Cerebellum (tissue), 4 donors: ENCODE measurements at places on chromosomes 5 and 9.

DNA sequence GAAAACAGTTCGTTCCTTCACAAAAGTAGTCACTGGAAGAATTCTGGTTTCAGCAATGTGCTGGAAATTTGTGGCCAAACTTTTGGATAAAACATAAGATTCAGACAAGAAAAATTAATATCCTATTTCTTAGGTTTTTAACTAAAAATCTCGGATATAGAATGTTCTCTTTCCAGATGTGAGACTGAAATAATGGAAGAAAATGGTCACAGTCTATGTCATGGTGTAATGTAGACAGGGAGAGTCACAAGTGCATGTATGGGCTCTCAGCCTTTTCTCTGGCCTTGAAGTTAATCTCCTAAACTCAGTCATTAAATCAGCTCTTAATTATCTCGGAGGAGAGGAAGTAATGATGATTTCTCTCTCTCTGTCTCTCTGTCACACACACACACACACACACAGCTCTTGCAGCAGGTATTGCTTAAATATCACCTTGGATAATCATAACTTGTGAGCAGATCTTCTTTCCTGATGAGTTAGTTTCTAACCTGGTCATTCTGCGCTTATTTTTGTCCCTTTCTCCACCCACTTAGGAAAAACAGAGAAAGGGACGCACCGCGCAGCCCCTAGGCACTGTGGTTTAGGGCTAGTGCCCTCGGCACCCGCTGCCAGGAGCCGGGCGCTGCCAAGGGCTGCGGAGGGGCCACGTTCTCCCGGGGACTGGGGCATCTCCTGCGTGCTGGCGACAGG lies 672 bp upstream of the ITGA2 start:
- DNase-seq, result no peak

GRCh38 chr5:23721336-23721735 lies 213.9 kb downstream of the PRDM9 start:
- no peak for DNase-seq

DNA sequence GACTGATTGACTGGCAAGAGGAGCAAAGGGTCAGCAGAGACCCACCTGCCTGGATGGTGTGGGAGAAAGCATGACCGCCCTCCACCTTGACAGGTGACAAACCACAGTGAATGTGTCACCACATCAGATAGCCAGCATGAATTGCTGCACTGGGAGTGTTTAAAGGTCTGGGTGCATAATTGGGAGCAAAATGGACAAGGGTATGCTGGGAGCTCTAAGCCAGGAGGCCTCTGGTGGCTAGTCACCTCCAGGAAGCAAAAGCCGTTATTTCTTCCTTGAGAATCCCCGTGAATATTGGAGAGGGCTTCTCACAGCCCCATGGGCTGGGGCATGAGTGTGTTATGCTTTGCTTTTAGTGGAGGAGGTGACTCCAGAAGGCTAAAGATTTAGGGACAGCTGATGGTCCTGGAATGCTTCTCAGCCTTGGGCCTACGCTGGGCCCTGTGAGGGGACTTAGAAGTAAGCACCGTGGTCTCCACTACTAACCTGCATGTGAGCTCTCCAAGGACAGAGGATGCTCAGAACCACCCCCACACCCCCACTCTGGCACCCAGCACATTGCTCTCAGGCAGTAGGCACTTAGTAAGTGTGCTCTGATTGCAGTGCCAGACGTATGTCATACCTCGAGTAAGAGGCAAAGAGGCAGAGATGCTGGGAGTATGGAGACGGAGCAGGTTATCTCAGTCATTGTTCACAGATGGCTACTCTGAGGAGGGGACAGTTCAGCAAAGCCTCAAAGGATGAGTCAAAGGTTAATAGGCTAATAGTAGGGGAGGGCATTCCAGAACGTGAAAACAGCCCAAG lies 9.1 kb upstream of the IRF1 start:
- no peak for DNase-seq

DNA sequence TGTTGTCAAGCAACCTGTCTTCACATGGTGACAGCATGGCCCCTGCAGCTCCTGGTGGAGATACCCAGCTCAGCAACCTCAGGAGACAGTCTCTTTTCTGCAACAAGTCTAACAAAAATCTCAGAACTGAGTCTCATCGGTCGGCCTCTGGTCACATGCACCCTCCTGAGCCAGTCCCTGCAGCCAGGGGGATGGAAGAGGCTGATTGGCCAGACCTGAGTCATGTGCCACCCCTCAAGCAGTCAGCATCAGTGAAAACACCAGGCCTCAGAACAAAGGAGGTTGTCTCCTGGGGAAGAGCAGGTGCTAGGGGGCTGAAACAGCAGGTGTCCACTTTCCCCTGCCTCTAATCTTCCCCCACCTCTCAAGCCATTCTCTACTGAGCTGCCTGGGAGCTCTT lies 54.4 kb downstream of the SMIM23 start:
- no peak for DNase-seq

GRCh38 chr5:133356396-133356983 lies 255.9 kb downstream of the FSTL4 start:
- DNase-seq, result no peak

- DNase-seq, result no peak
These were observed 40.8 kb upstream of the ROPN1L start for GRCh38 chr5:10400831-10401230.

- peak; percentile 74 for DNase-seq
These were observed 580 bp downstream of the ERAP1 start for GRCh38 chr5:96807075-96807654.

DNA sequence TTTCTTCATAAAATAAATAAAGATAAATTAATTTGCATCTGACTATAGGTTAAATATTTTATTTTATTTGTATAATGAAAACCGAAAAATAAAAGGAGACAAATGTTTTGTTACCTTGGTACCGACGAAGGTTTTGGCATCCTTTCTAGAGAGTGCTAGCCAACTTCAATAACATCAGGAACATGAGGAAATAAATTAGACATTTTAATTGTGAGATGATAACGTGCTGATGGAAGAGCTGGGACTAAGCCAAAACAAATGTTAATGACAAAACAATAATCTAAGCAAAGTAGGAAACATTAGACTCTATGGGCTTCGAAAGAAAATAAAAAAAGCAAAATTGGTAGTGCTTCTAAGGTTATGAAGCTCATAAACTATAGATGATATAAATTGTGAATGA lies 201.0 kb downstream of the IRX2 start:
- DNase-seq, result no peak

GRCh38 chr5:93476251-93476742 lies 104.7 kb downstream of the NR2F1-AS1 start:
- DNase-seq, result no peak
